Central memory CD4-positive, alpha-beta T cell (primary cell): ENCODE measurements at places on chromosomes 16 and 17.
A peak's percentile ranks its signal among the peaks of the same experiment; 100 is the strongest.

- DNase-seq: no peak
These were observed 74.0 kb downstream of the SEC14L1 start for GRCh38 chr17:77214743-77215142.

GRCh38 chr16:56884026-56884582 lies 19.1 kb downstream of the SLC12A3 start:
- no peak for DNase-seq

DNA sequence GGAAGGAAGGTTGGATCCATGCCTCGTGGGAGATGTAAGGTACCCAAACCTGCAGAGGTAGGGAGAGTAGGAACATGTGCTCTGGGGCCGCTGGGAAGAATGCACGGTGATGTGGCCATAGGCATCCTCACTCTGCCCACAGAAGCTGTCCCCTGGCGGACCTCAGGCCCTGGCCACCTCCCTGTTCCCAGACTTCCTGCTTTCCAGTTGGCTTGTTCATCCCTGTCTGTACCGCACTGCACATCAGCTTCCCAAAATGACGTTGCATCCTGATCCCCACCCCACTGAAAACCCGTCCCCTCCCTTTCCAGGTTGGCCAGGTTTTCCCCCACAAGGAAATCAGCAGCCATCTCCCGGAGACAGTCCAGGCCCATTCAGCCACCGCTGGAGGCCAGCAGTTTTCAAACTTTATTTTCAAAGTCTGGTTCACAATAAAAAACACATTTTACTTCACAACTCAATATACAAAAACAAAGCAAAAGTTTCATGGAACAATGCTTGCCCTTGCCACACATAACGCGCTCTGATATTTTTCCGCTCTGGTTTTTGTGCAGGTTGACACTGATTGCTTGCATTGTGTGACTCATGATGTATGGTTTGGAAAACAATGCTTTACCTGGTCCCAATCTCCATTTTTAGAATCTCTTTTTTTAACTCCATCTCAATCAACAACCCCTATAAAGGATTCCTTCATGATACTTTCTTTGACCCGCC lies 143.0 kb downstream of the GAS7 start:
- no peak for DNase-seq

DNA sequence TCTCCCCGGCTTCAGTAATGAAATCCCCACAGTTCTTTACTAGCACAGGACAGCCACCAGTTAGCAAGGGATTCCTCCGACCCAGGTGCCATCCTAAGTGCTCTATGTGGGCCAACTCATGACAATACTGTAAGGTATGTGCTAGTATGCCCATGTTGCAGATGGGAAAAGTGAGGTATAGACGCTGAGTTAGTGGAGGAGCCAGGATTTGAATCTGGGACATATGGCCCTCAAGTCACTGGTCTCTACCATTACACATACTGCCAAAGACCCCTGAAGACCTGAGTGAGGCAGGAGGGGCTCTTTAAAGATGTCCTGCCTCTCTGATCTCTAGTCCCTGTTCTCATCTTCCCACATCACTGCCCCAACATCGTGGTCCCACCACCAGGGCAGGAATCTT lies 36.2 kb upstream of the MRPS23 start:
- DNase-seq: no peak

GRCh38 chr17:17139972-17140589 lies 66.1 kb downstream of the PLD6 start:
- DNase-seq: no peak

DNA sequence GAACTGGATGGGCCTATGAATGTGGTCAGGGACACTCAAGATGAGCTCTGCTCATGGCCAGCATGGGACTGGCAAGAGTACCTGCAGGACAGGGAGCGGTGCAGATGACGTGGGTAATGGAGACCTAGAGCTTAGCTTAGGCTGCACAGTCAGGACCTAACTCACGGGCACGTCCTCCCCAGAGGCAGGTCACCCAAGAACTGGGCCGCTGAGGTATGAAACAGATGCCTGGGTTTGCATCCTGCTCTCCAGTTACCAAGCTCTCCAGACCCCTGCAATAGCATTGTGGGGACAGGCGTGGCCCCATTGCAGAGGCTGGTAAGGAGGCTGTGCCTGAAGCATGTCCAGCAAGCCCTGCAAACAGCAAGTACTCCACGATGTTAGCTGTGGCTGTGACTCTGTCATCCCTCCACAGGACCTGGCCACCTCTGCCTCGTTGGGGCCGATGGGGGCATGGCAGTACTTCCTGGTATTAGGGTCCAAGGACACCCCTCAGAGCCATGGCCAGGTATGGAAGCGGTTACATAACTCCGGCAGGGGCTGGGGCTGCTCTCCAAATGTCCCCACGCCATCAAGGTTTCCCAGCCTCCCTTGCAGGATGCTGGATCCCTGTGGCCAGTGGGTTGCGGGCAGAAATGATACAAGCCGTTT lies 37.5 kb upstream of the RBFOX3 start:
- no peak for DNase-seq

DNA sequence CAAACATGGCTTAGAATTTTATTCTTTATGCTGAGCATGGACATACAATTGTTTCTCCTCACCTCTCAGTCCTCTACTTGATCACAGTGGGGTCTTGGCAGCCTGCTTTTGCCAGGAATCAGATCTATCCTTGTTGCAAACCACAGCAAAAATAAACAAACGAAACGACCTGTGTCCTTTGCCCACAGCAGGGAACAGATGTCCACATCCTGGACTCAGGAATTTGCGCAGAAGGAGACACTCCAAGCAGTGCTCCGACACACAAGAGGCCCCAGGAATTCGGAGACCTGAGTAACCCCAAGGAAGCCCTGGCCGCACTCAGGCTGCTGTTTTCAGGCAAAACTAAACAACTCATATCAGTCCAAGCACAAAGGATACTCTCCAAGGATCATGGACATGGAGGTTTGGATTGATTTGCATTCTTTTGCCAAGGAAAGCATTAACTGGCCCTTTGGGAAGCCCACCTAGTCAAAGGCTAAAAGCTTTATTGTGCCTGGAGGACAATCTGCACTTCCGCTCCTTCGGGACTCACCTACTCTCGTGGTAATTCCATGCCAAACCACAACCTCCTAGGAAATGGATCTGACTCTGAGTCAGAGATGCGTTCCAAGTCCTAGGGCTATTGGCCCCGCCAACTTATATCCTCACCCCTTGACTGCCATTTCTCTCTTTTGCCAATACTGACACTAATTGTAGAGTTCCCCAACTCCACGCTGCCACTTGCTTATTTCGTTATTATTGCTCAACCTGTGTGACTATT lies 271.1 kb upstream of the CDH11 start:
- no peak for DNase-seq

- no peak for DNase-seq
These were observed 188.5 kb downstream of the XYLT1 start for GRCh38 chr16:17282247-17282646.

DNA sequence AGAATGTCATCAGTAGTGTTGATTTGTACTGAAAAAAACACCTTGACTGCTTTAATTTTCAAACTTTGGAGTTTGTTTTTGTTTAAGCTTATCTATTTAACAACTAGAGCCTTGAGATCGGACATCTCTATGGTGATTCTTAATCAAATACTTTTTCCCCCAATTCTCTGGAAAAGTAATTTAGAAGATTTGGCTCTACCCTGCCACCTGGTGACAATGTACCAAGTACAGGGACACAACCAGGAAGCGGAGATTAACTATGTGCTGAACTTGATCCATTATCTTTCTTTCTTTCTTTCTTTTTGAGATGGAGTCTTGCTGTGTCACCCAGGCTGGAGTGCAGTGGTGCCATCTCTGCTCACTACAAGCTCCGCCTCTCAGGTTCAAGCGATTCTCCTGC lies 30.8 kb downstream of the USP43 start:
- no peak for DNase-seq

DNA sequence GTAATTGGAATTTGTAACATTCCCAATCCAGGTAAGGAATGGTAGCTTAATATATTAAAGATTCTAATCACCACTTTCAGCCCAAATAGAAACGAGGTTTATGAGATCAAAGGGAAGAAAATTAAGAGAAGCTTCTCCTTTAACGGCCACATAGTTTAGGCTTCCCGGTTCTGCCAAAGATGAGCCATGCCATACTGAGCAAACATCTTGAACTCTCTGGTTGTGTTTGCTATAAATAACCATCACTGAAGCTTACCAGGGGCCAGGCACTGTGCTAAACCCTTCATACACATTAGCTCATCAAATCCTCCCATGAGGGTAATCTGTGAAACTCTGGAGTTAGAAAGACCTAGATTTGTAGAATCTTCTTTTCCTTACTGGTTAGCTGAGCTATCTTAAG lies 2.8 kb downstream of the MYH11 start:
- no peak for DNase-seq

DNA sequence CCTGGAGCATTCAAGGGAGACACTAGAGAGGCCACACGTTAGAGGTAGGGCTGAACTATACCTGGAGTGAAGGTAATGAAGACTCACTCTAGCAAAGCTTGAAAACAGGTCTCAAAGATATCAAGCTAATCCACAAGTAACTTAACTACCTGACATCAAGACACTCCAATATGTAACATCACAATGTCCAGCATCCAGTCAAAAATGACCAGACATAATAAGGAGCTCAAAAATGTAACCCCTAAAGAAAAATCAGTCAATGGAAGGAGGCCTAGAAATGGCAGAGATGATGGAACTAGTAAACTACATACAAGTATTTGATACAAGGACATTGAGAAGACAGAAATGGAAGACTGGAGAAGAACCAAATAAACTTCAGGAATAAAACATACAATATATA lies 6.0 kb downstream of the TEKT3 start:
- DNase-seq: no peak

GRCh38 chr16:65658787-65659220 lies 536.9 kb upstream of the CDH11 start:
- no peak for DNase-seq

- no peak for DNase-seq
These were observed 32.1 kb downstream of the NKD1 start for GRCh38 chr16:50580180-50580798.

GRCh38 chr16:57138281-57138935 lies 46.0 kb downstream of the CPNE2 start:
- DNase-seq: no peak

- no peak for DNase-seq
These were observed 967 bp upstream of the CDH15 start for GRCh38 chr16:89170346-89171215.

DNA sequence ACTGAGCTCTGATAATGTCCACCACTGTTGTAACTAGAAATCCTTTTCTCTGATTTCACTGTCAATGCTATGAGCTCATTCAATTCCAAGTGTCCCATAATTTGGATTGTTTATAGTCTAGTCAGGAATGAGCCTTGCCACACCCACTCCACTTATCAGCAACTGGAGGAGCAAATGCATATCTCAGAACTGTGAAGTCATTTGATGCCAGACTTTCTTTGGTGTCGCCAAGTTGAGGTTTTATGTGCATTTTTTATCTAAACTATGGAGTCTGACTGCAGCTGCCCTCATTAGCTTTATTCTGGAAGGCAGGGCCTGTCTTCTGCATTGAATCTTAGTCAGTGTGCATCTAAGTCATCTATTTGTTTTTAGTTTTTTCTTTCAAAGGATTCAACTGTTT lies 361.3 kb downstream of the PMP22 start:
- no peak for DNase-seq

DNA sequence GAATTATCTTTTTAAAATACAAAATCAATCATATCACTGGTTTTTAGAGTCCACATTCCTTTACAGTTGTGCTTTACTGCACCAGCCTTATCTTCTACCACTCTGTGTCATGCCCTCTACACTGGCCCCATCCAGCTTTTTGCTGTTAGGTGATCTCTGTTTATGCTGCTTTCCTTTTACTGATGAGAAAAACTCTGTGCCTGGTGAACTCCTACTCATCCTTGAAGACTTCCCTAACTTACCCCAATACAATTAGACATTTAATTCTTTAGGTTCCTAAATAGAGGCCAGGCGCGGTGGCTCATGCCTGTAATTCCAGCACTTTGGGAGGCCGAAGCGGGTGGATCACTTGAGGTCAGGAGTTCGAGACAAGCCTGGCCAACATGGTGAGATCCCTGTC lies 64.6 kb downstream of the MRTFB start:
- no peak for DNase-seq

- no peak for DNase-seq
These were observed 2.4 kb downstream of the SOST start for GRCh38 chr17:43756201-43756600.

- no peak for DNase-seq
These were observed 7.5 kb downstream of the DCAKD start for GRCh38 chr17:45043813-45044540.

DNA sequence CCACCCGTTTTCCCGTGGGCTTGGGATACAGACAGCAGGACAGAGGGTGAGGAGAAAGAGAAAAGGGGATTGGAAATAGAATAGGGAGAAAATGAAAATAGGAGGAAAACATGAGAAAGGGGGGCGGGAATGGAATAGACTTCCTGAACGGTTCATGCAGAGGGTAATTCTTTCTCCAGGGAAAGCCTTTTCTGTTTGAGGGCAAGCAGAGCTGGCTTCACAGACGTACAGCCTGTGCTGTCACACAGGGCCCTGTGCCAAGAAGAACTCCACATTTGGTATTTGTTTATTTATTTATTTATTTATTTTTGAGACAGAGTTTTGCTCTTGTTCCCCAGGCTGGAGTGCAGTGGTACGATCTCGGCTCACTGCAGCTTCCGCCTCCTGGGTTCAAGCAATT lies 12.0 kb downstream of the MILR1 start:
- DNase-seq: no peak

GRCh38 chr17:41812381-41813151 lies at the start of gene FKBP10:
Gene FKBP10, plus strand, starts transcription at chr17:41813004. Its CDS starts 31 bp downstream, at chr17:41813035.
- DNase-seq: peak; percentile 43

GRCh38 chr16:87310610-87311009 lies 6.6 kb downstream of the C16orf95 start:
- no peak for DNase-seq

- DNase-seq: no peak
These were observed 62.2 kb downstream of the NXN start for GRCh38 chr17:917391-917811.

DNA sequence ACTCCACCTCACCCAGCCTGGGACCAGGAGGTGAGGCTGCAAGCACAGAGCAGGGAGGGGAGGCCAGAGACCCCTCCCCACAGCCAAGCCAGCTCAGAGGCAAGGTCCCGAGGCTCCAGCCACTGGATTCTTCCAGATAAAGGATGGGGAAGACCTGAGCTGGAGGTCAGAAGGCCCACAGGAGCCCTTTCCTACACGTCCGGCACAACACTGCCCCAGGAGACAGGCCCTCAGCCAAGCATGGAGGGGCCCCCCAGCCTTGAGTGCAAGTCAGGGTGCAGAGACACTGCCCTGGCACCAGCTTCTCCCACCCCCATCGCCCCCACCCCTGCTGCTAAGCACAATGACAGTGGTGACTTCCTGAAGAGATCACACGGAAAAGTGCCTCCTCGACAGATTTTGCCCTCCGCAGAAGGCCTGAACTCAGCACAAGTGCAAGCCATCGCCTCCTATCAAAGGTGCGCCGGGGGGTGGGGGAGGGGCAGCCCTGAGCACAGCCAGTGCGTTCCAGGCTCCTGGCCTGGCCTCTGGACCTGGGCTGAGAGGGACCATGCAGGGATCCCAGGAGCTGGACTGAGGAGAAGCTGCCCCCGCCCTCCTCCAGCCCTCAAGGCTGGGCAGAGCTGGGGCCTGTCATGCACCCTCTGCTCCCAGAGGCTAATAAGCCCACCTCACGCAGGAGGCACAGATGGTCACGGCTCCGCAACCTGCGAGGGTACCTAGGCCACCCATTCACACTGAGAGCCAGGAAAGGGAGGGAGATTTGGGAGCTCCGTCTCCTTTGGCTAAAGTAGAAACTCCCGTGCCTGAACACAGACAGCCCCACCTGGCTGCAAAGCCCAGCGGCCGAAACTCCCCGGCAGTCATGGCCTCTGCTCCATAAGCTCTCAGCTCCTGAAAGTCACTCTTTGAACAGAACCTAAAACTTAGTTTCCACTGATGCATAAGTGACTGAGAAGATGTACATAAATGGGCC lies 2.7 kb downstream of the MAFG start:
- peak; percentile 34 for DNase-seq
